ENCODE measurements at places on chromosomes 11 and 22.

DNA sequence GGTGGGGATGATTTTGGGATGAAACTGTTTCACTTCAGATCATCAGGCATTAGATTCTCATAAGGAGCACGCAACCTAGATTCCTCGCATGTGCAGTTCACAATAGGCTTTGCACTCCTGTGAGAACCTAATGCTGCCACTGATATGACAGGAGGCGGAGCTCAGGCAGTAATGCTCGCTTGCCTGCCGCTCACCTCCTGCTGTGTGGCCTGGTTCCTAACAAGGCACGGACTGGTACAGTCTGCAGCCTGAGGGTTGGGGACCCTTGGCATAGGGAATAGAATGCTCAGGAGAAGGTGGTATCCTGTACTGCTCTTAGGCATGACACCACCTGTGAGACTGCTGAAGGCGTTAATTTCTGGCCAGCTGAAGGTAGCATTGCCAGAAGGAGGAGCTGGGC is 47.0 kb downstream of the STIM1 start:
- no peak for DNase-seq

- DNase-seq: no peak
Observed at GRCh38 chr11:35553831-35554230, 28.4 kb upstream of the PAMR1 start.

GRCh38 chr11:124724979-124725718 is 14.6 kb upstream of the NRGN start:
- DNase-seq: no peak

GRCh38 chr11:32487270-32487669 is 51.9 kb upstream of the WT1 start:
- DNase-seq: no peak

DNA sequence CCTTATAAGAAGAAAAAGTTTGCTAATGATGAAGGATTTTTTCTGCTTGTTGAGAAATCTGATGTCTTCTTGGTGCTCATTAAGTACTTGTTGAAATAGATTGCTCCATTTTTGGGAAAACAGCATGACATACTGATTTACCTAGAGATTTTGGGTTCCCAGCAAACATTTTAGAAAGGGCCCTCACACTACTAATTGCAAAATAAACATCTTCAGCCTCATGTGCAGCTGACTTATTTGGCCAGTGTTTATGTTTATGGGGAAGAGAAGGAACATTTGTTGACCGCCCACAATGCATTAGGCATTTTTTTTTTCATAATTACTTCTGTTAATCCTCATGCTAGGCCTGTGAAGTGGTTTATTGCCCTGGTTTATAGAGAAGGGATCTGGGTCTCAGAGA is 40.1 kb downstream of the LDLRAD3 start:
- no peak for DNase-seq

GRCh38 chr11:84720706-84721402 is 906.3 kb downstream of the DLG2 start:
- DNase-seq: no peak

- no peak for DNase-seq
Observed at GRCh38 chr11:8426076-8426475, 162.4 kb upstream of the LMO1 start.

GRCh38 chr11:47143322-47143721 is 33.4 kb downstream of the ARFGAP2 start:
- no peak for DNase-seq

- DNase-seq: no peak
Observed at GRCh38 chr11:61384271-61385242, 7.8 kb upstream of the TMEM216 start.

DNA sequence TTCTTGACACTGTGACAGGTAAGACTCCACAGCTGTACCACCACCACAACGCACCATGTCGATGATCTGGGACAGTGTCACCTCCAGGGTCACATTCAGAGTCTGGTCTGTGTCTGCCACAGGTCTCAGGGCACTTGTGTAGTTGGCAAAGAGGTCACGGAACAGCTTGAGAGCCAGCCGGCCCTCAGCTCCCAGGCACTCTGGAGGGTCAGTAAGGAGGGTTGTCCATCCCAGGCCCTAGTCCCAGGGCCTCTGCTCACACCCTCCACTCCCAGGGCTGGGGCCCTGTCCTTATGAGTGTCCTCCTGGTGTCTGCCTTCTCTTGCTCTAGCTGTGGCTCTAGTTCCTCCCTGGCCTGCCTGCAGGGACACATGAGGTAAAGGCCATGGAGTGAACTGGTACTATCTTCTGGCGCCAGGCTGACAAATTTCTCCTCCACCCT is 1.4 kb downstream of the CHRNA10 start:
- DNase-seq: no peak

GRCh38 chr11:76237914-76238313 is 31.6 kb upstream of the WNT11 start:
- DNase-seq: no peak

GRCh38 chr22:48973694-48974041 is 854.0 kb downstream of the BRD1 start:
- no peak for DNase-seq

GRCh38 chr11:78656327-78656726 is 81.7 kb upstream of the NARS2 start:
- DNase-seq: no peak

- DNase-seq: no peak
Observed at GRCh38 chr22:20526628-20527355, 19.4 kb downstream of the MED15 start.

DNA sequence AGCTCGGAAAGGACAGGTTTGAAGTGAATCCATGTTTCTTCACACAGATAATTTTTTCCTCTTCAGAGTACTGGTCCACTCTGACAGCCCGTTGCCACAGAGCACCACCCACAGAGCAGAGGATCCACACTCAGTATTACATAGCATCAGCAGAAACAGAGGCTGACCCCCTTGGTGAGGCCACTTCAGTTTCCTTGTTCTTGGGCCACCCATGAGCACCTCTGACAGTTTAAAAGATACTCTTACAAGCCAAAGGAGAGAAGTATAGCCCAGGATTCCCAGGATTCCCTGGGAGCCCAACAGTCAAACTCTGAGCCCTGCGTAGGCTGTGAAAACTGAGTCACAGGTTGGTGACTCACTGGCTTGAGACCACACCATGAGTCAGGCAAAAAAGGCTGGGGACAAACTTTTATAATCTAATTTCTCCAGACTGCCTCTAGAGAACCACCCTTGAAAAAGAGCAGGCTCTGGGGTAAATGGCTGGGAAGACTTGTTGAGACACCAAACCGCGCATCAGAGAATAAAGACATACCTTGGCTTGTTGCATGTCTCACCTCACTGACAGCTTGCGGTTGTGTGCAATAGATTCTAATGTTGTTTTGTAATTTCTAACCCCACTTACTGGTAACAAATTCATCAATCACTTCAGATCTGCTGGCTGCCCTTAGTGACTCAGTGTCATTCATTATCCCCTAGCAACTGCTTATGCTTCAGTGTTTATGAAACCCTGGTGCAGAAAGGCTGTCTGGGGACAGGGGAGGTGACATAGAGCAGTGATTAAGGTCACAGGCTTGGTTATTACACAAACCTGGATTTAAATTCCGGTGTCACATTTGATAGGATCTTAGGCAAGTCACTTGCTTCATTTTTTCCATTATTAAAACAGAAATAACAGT is 56.9 kb upstream of the PRSS23 start:
- DNase-seq: no peak

GRCh38 chr11:235180-235579 is 962 bp downstream of the SIRT3 start:
- DNase-seq: no peak

- DNase-seq: no peak
Observed at GRCh38 chr22:49551897-49552614, 275.6 kb downstream of the BRD1 start.

GRCh38 chr11:58575377-58576020 is at the start of gene LPXN:
Gene LPXN (minus strand): TSS chr11:58575856. CDS start chr11:58575772, 84 bp downstream.
- no peak for DNase-seq

DNA sequence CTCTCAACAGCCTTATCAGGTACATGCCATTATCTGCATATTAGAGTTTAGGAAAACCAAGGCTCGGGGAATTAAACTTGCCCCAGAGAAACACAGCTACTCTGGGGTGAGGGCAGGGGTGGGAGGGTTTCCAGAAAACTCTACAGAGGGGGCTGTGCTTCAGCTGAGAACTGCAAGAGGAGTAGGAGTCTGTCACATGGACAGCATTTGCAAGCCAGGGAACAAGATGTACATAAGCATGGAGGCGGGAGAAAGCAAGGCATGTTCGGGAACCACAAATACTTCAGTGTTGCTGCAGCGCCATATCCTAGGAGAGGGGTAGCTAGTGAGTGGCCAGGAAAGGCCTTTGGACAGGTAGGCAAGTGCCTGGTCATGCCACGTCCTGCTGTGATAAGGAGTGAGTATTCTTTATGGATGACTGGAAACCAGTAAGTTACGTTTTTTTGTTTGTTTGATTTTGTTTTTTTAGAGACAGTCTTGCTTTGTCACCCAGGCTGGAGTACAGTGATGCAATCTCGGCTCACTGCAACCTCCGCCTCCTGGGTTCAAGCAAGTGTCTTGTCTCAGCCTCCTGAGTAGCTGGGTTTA is 57.2 kb downstream of the GRAMD1B start:
- DNase-seq: no peak

- no peak for DNase-seq
Observed at GRCh38 chr22:26450453-26451185, 21.6 kb downstream of the ASPHD2 start.

DNA sequence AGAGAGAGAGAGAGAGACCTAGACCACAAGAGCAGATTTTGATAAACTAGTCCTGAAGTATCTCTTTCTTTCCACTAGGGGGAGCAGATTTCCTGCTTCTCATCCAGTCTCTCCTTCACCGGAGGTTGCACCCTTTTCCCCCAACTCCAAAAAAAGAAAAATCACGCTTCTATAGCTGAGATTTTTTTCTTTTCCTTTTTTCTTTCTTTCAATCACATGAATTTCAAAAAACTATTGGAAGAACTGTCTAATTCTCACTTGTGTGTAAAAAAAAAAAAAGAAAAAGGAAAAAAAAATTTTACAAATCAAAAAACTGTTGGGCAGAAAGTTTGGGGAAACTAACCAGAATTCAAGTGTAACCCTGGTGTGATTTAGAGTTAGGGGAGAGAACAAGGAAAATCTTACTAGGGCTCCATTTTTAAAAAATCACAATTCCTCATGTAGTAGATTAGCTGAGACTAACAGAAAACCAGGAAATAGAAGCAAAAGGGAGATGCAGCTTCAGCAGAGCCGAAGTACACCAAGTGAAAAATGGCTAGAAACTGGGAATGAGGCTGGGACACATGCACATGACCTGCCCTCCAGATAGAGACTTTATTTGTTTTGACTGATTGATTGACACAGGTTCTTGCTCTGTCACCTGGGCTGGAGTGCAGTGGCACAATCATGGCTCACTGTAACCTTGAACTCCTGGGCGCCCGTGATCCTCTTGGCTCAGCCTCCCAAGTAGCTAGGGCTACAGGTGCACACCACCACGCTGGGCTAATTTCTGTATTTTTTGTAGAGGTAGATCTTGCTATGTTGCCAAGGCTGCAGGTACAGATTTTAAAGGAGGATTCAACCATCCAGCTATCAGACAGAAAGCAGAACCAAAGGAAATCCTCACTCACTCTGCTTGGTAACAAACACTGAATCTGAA is 27.1 kb downstream of the SDHD start:
- DNase-seq: no peak

DNA sequence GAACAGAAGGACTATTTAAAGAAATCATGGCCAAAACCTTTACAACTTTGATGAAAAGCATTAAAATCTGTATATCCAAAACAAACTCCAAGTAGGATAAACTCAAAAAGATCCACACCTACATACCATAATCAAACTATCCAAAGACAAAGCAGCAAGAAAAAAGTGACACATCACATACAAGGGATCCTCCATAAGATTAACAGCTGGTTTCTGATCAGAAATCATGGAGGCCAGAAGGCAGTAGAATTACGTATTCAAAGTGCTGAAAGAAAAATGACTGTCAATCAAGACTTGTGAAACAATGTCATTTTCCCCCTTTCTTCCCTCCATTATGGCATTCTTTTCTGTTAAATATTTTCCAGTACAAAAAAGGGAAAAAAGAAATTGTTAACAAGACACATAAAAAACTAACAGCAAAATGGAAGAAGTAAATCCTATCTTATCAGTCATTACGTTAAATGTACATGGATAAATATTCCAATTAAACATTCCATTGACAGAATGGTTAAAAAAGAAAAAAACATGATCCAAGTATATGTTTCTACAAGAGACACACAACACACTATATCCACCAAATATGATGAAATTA is 34.2 kb upstream of the ARHGAP32 start:
- DNase-seq: no peak

DNA sequence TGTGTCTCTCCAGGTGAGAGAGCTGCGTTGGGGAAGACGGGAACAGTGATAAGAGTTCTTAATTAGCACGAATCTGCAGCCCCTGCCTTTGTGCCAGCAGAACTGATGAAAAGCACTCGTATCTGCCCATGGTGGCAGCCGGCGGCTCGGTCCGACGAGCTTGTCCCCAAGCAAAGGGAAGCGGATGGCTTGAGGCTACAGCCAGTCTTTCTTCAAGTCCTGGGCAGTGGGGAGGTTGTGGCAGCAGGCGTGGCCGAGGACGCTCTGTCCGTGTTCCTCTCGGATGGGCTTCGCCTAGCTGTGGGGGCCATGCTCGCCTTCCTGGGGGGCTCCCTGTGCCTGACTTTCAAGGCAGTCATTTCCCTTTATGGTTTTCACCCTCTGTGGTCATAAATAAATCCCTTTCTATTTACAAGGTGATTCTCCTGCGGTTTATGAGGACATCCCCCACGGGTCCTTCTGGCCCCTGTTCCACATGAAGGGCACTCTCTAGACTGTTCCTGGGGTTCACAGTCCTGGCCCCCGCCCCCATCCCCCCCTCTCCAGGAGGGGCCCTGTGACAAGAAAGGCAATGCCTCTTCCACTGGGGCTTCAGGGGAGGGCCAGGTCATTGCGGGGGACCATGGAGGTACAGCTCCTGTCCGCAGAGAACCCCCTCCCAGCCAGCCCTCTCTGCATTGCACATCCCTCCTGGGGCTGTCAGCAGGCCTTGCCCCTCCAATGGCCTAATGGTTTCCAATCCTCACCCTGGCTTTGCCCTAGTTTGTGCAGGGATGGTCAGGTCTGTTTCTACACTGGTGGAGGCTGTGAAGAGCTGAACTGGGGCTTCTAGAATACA is 1212.3 kb downstream of the BRD1 start:
- no peak for DNase-seq

- no peak for DNase-seq
Observed at GRCh38 chr11:1706634-1707400, 9.8 kb downstream of the KRTAP5-6 start.

GRCh38 chr11:33575311-33575710 is 125.3 kb downstream of the C11orf91 start:
- DNase-seq: no peak

DNA sequence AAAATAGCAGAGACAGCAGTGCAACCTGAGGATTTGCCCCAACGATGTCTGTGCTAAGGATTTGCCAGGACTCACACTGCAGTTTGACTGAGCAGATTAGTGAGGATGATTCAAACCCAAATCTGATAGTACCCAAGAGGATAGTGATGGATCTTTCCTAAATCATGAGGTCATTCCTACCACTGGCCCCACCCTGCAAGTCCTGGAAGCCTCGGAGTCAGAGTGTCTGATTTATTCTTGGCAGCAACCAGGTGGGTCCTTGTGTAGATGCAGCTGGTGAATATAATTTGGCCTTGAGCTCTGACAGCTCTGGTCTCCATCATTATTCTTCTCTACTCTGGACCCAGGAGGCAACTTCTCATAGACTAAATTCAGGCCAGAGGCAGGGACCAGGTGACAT is 179.3 kb upstream of the RAG2 start:
- no peak for DNase-seq
